A549 treated with Mapracorat at 1 μM for 4 hours (cell line): ENCODE measurements at places on chromosomes 11 and 22. TPM values are rescaled to one million over a fixed set of nuclear protein-coding genes. Genes with fewer than 3 reads are reported as not detected.

Gene ANGPTL5
- total RNA-seq: 0.05 to 0.10 TPM in 2 of 5 replicates, not detected in the others

Gene CBX7
- 0.84 to 1.6 TPM (median 1.0 TPM) in 5 replicates for total RNA-seq

Gene NRGN
- total RNA-seq: 6.4 to 10.9 TPM (median 9.7 TPM) in 5 replicates

Gene PITPNM1
- 32.0 to 48.9 TPM (median 39.8 TPM) in 5 replicates for total RNA-seq

Gene LIN7C
- total RNA-seq: 5.3 to 8.2 TPM (median 6.1 TPM) in 5 replicates

Gene KREMEN1
- total RNA-seq: 3.5 to 4.7 TPM (median 4.2 TPM) in 5 replicates

Gene OR52H1
- total RNA-seq: not detected in 5 replicates

Gene CRYAB
- total RNA-seq: 8.3 to 23.1 TPM (median 12.1 TPM) in 5 replicates

Gene CD82
- 3.5 to 10.7 TPM (median 5.9 TPM) in 5 replicates for total RNA-seq

Gene NPAS4
- not detected in 5 replicates for total RNA-seq
